ENCODE measurements at places on chromosomes 2 and 18. TPM values are rescaled to one million over a fixed set of nuclear protein-coding genes. Genes with fewer than 3 reads are reported as not detected.

Gene NOSTRIN
- total RNA-seq, result not detected

Gene MEP1B
- total RNA-seq, result 0.11 TPM

Gene MATN3
- not detected for total RNA-seq

Gene FKBP1B
- 0.86 TPM for total RNA-seq

Gene FEV
- total RNA-seq, result not detected

All from T-helper 2 cell treated with Interferon-gamma antibody and Interleukin-4, amounts not matched to agents 100 ng/mL and 5 ng/mL, for 36 hours (primary cell).